ENCODE measurements at places on chromosomes 6 and 20.

GRCh38 chr20:7499201-7499600 lies 441.1 kb downstream of the HAO1 start:
- no peak for DNase-seq

DNA sequence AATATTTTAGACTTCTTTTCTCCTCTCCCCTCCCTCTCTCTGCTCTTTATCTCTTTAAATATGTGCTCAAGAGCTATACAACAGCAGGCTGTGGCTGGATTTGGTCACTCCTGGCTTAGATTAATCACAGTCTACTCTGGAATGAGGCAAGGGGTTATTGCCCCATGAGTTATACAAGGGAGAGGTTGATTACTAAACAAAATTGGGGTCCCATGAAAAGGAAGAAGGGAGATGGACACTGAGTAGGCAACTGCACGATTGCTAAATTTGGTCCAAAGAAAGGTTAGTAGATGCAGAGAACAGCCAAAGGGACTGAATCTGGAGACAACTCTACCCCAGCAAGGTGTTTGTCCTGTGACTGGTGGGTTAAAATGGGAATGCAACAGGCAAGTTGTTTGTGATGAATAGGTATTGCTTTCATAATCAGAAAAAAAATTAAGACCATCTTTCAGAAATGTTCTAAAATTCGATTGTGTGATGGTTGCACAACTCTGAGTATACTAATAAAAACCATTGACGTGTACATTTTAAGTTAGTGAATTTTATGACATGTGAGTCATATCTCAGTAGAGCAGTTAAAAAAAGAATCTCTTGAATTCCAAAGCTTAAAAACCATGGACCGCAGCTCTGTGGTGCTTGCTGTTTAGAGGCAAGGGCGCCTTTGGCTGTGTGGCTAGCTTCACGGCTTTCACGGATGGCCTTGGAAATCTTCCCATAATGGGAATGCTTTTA lies 57.1 kb downstream of the KIZ start:
- DNase-seq, result no peak

DNA sequence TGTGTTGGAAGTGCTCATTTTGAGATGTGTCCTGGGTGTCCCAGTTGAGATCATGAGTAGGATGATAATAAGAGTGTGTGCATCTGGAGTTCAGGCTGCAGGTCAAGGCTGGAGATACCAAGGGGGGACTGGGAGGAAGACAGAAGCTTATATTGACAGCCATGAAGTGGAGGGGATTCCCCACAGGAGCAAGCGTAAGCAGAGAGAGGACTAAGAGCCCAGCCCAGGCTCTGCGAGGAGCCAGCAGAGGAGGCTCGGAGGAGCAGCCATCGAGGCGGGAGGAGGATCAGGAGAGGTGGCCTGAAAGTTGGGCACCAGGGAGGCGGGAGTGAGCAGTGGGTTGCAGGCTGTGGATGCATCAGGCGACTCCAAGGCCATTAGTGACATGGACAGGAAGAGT lies 116.2 kb downstream of the SLC24A3 start:
- no peak for DNase-seq

DNA sequence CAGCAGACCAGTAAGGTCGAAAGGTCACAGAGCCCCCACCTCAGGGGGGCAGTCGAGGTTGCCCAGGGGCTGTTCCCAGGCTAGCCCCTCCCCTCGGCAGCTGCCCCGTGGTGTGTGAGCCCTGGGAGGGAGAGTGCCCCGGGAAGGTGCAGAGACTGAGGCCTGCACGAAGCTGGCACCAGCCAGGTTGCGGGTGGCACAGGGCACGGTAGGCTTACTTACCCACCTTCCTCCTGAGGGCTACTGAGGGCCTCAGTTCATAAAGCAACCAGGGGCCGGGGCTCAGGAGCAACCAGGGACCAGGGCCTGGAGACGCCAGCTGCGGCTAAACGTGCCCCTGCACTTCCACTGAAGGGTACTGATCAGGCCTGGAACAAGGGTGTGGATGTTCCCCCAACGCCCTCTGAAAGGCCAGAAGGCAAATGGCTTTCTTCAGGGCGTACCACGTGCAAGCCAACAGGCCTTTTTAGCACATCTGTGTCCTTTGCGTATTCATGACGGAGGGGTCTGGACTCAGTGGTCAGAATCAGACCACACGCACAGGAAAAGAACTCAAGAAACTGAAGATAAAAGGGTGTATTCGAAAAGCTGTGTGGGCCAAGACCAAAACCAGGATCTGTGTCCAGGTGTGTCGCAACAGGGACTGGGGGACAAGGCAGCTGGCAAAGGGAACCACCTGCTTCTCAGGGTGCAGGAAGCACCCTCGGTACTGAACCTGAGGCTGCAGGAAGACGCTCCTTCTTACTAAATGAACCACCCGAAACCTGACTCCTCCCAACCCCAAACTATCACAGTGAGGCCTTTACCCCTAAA lies 24.5 kb upstream of the TCFL5 start:
- DNase-seq, result no peak

DNA sequence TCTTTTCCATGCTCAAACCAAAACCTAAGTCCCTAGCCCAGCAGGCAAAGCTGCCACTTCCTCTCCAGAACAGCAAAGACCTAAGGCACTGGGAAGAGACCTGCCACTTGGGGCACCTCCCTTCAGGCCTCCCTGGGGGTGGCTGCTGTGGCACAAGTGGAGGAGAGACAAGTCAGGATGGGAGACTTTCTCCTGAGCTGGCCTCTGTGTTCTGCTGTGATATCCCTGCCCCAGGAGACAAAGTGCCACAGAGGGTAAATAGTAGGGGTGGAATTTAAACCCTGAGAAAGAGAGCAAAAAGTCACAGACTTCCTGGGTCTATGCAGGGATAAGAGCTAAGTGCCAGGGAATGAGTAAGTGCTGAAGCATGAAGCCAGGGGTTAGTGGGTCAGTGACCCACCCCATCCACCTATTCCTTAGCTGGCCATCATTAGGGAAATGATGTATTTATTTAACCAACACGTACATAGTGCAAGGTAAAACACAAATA lies 84.2 kb downstream of the MRPL14 start:
- no peak for DNase-seq

GRCh38 chr6:49348561-49348960 lies 114.5 kb downstream of the MMUT start:
- DNase-seq, result no peak

DNA sequence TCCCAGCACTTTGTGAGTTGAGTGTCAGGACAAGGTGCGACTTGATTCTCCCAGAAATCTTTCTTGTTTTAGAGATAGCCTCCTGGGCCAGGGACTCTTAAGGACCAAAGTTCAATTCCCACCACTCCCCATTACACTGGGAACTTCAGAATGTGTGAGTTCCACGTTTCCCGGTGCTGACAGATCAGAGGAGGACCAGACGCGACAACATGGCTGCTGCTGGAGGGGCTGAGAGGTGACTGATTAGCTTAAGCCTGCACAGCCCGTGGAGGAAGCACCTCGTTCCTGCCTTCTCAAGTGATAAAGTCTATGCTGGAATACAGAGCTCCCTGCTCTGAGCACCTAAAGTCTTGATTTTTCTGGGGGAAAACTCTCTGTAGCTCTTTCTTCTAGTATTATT lies 175.2 kb upstream of the FERMT1 start:
- no peak for DNase-seq

GRCh38 chr6:167704396-167704901 lies 122.3 kb upstream of the AFDN start:
- no peak for DNase-seq

DNA sequence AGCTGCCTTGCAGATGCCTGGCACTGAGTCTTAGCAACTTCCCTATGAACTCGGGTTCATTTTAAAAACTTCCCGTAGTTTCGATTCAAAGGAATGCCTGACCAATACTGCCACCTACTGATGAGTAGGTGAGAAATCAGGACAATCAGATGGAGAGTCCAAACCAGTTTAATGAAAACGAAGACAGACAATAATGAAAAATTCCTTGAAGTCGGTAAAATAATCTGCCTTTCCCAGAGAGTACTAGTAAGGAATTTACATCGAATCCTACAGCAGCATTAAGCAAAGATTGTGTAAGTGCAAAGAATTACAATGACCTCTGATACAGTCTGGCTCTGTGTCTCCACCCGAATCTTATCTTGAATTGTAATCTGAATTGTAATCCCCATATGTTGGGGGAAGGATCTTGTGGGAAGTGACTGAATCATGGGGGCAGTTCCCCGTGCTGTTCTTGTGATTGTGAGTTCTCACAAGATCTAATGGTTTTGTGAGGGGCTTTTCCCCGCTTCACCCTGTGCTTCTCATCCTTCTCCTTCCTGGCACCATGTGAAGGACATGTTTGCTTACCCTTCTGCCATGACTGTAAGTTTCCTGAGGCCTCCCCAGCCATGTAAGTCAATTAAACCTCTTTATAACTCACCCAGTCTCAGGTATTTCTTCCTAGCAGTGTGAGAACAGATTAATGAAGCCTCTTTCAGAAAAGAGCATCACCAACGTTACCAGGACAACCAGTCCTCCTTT lies 134.4 kb downstream of the ARHGAP18 start:
- DNase-seq, result no peak

DNA sequence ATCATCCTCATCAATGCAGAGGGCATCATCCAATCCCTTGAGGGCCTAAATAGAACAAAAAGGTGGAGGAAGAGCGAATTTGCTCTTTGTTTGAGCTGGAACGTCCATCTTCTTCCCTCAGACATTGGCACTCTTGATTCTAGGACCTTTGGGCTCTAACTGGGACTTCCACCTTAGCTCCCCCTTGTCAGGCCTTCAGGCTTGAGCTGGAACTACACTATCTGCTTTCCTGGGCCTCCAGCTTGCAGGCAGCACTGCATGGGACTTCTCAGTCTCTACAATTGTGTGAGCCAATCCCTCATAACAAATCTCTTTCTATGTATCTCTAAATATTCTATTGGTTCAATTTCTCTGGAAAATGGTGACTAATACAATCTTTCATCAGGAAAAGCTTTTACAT lies 155.4 kb downstream of the MCHR2 start:
- no peak for DNase-seq

DNA sequence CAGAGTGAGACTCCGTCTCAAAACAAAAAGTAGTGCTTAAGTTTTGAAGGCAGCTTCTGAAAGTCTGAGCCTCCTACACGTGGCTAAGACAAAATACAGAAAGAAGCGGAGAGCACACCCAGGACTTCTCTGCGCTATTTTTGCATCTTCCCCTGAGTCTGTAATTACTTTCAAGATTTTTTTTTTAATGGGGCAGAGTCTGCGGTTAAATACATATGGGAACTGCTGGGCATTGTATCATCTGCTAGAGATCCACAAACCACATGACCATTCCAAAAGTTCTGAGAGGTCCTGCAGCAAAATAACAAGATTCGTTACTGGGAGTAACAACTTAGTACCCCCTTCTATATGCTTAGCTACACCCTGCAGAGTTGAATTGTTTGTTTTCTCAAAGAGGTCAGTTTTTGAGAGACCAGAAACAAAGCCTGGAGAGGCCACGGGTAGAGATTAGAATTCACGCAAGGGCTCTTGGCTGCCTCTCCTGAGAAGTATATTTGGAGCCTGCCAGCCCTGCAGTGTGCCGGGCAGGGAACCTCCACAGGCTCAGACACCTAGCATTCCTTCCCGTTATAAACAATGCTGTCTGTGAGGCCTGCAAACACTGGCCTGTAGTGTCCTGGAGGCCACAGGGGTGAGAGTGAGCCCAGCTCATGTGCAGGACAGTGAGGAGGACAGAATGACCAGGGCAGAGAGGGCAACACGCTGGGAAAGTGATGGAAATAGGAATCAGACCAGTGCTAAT lies 48.2 kb upstream of the FAM50B start:
- no peak for DNase-seq

DNA sequence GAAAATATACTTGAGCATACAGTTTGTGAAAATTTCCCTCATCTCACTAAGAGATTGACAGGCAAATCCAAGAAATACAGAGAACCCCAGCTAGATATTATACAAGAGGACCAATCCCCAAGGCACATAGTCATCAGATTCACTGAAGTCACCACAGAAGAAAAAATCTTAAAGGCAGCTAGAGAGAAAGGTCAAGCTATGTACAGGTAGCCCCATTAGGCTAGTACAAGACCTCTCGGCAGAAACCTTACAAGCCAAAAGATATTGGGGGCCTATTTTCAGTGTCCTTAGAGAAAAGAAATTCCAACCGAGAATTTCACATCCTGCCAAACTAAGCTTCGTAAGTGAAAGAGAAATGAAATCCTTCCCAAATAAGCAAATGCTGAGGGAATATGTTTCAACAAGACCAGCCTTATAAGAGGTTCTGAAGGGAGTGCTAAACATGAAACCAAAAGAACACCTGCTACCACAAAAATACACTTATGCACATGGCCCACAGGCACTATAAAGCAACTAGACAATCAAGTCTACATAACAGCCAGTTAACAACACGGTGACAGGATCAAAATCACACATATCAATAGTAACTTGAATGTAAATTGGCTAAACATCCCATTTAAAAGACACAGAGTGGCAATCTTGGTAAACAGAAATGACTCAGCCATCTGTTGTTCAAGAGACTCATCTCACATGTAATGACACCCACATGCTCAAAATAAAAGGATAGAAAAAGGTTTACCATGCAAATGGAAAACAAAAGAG lies 96.3 kb downstream of the FHL5 start:
- no peak for DNase-seq

DNA sequence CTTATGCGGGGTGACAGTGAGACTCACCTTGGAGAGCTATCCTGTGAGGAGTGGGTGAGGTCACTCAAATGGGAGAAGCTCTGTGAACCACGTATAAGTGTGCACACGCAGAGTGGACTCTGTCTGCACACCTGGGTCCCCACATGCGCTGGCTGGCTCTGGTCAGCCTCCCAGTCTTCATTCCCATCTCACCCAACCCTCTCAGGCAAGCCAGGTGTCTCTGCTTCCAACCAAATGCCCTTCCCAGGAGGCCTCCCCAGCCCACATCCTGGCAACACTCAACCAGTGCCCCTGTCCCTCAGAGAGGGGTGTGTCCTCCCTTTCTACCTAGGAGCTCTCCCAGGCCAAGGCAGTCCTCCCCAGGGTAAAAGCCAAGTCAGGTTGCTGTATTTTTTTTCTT lies 8.0 kb upstream of the PI16 start:
- DNase-seq, result no peak

DNA sequence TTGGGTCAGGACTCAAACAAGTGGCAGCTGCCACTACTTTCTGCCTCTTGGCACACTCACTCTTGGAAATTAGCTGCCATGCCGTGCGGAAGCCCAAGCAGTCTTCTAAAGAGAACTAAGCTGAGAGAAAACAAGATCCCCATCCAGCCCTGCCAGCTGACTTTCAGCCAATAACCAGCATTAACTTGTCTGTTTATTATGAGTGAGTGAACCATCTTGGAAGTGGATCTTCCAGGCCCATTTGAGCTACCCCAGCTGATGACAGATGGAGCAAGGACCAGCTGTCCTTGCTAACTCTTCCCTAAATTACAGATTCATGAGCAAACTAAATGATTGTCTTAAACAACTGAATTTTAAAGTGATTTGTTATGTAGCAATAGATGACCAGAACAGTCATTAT lies 73.9 kb upstream of the RBM24 start:
- no peak for DNase-seq

- no peak for DNase-seq
These were observed 128.9 kb upstream of the BEND3 start for GRCh38 chr6:107244082-107244741.
